Esophagus mucosa (tissue), 1 donor: ENCODE measurements at places on chromosomes 3 and 15. TPM values are rescaled to one million over a fixed set of nuclear protein-coding genes. Genes with fewer than 3 reads are reported as not detected.
A peak's percentile ranks its signal among the peaks of the same experiment; 100 is the strongest.

DNA sequence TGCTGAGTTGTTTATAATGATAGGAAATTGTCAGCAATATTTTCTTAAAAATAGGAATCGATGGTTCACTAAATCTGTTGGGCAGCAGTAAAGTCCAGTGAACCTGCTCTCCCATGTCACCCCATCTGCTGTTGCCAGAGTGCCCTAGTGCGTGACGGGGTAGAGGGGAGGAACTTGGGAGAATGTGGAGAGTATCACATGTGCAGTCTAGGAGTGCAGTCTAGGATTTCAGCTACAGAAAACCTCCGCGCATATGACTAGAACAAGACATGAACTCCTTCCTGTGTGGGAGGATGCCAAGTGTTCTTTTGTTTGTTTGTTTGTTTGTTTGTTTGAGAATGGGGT lies 74.6 kb upstream of the ACAD9 start:
- no peak for ATAC-seq

- peak; percentile 25 for ATAC-seq
These were observed 890.5 kb downstream of the TUSC7 start for GRCh38 chr3:117600112-117600511.

The SERINC4 gene
- 0.36 TPM for total RNA-seq

DNA sequence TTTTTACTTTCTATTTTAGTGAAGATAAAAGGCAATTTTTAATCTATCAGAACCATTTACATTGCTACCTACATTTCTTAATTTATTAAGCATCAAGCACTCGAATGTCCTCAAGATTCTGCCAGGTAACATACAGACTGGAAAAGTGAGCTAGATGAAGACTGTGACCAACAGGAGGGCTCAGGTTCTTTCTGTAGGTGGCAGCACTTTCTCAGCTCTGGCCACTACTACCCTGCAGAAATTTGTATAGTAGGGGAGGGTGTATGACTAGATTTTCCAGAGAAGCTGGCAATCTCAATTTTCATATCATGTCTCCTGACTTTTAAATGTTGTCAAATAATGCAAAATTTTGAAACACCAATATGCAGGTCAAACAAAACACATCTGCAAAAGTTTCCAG lies 165.0 kb upstream of the SUCLG2 start:
- ATAC-seq = no peak

GRCh38 chr15:63277893-63278456 lies 570 bp downstream of the APH1B start:
- peak; percentile 34 for ATAC-seq

DNA sequence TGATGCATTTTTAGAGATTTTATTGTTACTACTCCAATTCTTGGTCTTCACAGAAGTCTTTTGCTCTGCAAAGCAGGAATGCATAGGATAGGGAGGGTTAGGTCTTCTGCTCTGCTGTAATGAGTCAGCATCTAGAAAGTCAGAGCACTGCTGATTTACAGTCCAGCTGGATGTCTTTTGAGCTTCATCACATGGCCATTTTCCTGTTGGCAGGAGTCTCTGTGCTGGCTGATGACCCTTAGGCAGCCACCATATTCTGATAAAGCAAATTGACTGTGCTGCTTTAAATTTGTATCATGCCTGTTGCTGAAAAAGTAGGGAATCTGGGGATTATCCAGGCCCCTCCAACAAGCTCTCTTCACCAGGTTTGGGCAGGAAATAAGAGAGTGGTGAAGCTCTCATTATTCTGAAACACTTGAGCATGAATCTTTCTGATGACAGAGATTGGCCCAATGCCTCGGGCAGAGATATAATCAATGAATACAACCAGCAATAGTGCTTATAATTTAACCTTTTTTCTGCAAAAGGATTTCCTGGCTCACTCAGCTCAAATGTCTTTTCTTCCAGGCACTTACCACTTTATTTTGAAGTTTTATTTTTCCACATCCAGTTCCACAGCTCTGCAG lies 9.7 kb upstream of the CRBN start:
- no peak for ATAC-seq

- ATAC-seq = no peak
These were observed 1.4 kb upstream of the TMC3 start for GRCh38 chr15:81375461-81375860.

The CHRNA7 gene
- 0.76 TPM for total RNA-seq

DNA sequence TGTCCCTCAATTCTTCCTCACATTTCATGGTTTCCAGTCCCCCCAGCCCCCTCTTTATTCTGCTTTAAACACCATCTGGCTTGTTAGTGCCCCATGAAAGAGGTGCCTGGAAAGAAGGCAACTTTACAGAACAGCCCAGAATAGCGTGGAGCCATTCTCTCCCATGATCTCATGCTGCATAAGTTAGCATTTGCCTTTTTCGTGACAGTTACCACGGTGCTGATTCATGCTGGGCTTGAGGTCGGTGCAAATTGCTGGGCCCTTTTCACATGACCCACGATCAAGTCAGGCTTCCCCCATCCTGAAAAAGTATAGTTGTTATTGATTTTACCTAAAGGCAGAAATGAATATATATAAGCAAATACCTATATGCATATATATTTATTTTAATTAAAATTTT lies 29.6 kb downstream of the SQOR start:
- no peak for ATAC-seq

DNA sequence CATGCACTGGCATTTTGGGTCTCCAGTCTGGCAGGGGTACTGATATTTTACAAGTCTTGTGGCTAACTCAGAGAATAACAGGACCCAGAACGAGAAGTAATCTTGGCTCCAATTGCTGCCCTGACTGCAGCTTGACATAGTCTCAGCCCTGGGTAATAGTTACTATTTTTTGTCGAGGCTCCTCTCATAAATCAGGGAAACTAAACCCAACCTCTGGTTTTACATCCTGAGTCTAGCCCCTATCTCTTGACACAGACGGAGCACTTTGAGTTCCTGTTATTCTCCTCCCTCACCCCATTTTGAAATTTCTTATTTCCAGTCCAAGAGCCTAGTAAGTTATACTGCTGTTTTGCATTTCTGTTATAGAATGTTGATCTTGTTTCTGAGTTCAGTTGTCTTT lies 276.1 kb upstream of the GOLIM4 start:
- no peak for ATAC-seq

The C3orf85 gene
- not detected for total RNA-seq

- peak; percentile 89 for ATAC-seq
These were observed 33.7 kb upstream of the CD47 start for GRCh38 chr3:108124337-108125152.

The HACD3 gene
- total RNA-seq = 17.4 TPM

The SLC51B gene
- total RNA-seq = not detected

DNA sequence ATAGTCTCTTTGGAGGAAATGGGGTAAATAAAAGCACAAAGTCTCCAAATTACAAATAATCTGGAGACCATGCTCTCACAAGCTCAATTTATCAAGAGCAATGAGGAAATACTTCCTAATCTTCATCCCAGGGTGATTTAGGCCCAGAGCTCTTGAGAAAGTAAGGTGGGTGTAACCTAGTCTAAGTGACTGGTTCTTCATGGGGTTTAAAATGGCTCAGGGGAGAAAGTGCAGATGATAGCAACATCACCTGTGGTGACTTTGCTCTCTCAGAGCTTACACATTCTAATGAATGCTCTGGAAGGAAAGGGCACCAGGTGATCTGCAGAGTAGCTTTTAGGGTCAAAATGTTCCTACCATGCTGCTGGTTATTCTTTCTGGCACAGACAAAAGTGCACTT lies 118.4 kb upstream of the TP63 start:
- peak; percentile 70 for ATAC-seq

DNA sequence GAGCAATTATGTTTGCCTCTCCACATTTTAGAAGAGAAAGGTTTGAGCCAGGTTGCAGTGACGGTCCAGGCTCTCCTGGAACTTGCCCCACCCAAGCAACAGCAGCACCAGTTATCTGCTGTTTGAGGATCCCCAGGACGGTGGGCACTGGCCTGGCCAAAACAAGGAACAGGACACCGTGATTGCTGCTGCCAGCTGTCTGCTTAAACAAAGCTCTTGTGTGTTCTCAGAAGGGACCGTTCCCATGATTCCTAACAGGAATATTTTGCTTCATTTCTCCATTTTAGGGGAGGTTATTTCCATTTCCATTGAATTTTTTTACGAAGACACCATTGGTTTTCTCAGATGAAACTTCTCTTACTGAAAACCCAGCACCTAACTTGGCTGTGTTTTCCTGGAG lies 66.4 kb upstream of the RPL35A start:
- ATAC-seq = no peak

The CRABP1 gene
- not detected for total RNA-seq

DNA sequence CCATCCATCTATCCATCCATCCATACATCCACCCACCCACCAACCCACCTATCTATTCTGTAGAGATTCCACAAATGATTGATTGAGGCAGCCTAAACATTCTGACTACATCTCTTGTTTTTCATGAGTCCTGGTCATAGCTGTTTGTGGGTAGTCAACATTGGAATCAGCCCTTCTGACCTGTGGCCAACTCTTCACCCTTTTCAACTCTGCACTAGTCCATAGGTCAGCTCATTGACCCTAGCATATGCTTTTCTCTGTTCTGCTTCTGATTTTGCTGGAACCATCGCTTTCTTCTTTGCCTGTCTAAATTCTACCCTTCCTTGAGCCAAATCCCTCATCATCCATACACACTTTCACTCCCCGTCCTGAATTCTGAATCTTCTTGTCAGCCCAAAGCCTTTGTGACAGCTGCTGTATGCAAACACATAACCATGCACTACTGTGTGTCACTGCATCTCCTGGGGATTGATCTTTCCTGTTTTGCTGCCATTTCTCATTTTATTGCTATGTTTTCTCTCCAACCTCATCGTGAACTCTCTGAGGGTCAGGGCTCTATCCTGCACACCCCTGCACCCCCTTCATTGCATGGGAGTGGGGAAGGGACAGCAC lies 16.8 kb upstream of the KCTD6 start:
- no peak for ATAC-seq

- ATAC-seq = peak; percentile 11
These were observed 57.2 kb downstream of the XXYLT1 start for GRCh38 chr3:195213639-195214315.

The MST1 gene
- 7.6 TPM for total RNA-seq

GRCh38 chr15:74643665-74644204 lies 28.1 kb downstream of the CLK3 start:
- ATAC-seq = no peak

DNA sequence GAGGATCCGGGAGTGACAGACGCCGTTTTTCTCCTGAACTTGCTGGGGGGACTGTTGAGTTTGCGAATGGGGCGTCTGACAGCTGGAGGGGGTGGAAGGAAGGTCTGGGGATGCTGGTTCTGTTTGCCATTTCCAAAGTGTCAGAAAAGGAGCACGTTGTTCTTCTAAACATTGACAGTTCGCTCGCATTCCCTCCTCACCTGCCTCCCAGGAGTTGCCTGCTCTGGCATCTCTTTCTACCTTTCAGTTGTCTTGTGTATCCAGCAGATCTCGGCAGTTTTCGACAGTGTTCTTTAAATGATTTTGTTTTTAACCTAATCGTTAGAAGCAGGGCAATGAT lies 829 bp downstream of the SELENOT start:
- no peak for ATAC-seq

GRCh38 chr15:55237219-55238130 lies 40.7 kb upstream of the RSL24D1 start:
- no peak for ATAC-seq

The GOLGA8J gene
- total RNA-seq = 0.20 TPM

DNA sequence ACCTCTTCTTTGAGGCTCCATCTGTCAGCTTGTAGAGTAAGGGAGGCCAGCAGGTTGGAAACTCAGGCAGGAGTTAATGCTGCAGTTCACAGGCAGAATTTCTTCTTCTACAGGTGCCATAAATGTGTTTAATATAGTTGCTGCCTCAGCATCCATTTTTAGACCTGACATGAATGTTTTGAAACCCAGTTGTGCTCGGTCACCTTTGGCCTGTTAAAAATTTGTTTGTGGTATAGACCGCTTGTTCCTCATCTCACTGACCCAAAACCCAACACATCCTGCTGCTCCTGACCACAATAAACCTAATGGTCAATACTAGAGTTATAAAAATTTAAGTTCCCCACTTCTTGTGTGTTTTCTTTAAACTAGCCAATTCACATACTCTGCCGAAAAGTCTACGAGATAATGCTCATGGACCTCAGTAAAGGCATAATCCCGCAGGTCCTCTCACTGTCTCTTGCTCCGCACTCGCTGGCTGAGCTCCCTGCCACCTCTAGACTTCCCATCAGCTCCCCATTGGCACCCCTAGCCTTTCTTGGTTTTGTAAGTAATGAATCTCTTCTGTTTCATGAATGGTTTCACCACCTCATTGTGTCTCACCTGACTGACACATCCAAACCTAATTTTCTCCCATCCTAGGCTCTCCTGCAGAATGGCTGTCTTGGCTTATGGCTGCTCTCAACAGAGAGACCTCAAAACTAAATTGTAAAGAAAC lies 138.5 kb upstream of the STRIT1 start:
- ATAC-seq = no peak

The SPINK8 gene
- total RNA-seq = 1.6 TPM

DNA sequence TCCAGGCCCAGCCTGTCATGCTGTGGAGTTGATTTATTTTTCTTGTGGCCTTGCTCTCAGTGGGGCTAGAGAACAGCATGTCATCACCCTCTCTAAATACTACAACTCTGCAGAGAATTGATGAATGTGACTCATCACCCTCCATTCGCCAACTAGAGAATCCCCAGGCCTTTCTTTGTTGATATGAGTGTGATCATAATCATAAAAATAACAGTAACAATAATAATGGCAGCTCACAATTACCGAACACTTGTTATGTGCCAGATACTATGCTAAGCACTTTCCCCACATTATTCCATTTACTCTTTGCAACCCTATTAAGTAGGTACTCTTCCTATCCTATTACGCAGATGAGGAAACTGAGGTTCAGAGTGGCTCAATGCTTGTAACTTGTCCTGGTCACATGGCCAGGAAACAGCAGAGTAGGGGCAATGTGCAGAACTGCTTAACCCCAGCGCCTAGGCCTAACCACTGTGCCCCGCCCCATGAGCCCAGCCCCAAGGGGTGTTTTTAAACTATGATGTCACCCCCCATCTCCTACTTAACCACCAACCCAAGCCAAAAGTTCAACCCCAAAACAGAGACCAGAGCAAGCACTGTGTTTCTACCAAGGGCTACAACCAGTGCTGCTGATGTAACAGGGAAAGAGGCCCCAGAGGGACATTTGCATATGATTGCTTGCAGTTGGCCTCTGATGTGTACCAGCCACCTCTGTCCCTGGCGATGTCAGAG lies 104.5 kb downstream of the ADCY5 start:
- no peak for ATAC-seq

GRCh38 chr3:114253505-114253904 lies 16.1 kb upstream of the ZNF80 start:
- ATAC-seq = no peak

DNA sequence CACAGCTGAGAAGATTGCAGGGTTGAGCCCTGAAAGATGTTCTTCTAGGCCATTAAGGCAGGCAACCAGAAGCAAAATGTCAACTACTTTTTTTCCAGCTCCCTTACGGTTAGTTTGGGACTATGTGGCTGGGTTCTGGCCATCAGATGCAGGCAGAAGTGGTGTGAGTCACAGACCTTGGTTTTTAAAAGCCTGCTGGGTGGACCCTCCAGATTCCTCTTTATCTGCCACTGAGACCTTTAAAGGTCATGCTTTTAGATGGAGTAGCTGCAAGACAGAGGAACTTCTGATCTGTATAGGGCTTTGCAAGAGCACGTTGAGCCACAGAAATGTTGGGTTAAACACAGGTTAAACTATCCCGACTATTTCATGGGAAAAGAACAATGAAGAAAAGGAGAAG lies 102.9 kb downstream of the CHST2 start:
- ATAC-seq = no peak
